ENCODE measurements at places on chromosomes 12 and 14. TPM values are rescaled to one million over a fixed set of nuclear protein-coding genes. Genes with fewer than 3 reads are reported as not detected.

GRCh38 chr12:109595321-109595902, 21.8 kb downstream of the MVK start:
- DNase-seq, result no peak

DNA sequence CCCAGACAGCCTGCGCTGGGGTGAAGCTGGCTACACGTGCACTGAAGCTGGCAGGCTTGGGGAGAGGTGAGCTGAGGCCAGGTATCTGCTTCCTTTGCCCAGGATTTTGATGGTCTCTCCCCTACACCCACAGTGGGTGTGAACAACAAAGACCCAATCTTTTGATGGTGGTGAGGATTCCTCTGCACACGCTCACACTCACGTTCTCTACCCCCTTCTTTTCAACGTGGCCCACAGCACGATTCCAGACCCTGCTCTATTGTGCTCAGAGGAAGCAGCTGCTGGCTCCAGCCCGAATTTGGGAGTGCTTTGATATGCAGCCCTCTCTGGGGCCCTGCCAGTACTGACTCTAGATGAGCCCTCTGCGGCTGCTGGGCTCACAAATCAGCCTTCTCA, 4.9 kb downstream of the CD9 start:
- DNase-seq, result no peak

GRCh38 chr12:64946132-64946829, 121.8 kb downstream of the TBC1D30 start:
- DNase-seq, result peak; percentile 76

DNA sequence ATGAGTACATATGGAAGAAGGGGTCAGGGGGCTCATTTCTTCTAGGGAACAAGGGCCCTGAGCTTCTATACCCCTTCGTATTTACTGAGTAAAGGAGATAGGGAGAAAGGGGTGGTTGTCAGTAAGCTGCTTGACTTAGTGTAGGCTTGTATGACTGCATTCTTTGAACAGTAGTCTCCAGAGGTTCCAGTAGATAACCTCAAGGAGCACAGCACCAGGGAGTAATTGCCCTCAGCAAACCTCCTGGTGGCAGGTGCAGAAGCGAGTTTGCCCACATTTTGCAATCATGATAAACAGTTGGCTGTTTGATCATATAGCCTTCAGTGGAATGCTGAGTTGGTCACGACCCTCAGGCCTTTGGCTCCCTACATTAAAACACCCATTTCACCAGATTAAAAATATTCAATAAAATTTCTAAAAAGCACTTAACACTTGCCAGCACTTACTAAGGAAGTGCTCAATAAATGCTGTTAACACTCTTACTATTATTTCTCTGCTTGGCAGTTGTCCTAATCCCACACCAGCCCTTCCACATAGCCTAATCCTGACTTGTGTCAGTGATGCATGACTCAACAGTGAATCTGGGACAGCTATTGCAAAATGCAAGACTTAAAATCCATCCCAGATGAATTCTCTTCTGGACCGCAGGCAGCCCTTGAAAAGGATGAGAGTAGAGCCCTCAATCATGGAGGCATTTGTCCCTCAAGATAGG, 3.7 kb upstream of the DHRS4L2 start:
- DNase-seq, result no peak

- DNase-seq, result no peak
Observed at GRCh38 chr12:76426160-76426559, 77.9 kb upstream of the BBS10 start.

GRCh38 chr14:58568322-58568721, 69.4 kb upstream of the DACT1 start:
- DNase-seq, result no peak

- DNase-seq, result no peak
Observed at GRCh38 chr12:120598674-120599463, 17.7 kb upstream of the POP5 start.

DNA sequence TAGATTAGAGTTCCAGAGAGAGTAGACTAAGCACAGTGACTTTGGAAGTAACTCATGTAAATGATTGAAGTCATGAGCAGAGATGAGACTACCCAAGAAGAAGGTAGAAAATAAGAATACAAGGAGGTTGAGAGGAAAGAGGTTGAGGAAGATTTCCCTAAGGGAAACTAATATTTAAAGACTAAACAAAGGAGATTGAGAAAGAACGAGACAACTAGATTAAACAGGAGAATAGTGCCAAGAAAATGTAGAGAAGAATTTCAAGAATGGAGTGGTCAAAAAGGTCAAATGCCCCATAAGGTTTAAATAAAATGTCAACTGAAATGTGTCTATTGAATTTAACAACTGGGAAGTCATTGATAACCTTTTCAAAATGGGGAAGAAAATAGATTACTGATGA, 59.0 kb downstream of the RPS29 start:
- DNase-seq, result no peak

DNA sequence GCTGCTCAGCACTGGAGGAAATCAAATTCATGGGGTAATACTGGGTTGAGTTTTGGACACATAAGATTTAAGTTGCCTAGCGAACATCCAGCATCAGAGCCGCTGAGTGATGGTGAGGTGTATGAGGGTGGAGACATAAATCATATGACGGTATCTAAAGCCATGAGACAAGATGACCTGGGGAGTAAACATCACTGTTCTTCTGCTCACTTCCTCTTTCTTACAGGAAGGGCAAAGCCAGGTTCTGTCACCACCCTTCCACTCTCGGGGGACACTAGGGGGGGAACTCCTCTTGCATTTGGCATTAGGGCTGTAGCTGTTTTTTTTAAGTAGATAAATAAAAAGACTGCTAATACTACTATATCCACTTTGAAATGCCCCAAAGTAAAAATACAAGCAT, 24.0 kb downstream of the PRDM4 start:
- no peak for DNase-seq

DNA sequence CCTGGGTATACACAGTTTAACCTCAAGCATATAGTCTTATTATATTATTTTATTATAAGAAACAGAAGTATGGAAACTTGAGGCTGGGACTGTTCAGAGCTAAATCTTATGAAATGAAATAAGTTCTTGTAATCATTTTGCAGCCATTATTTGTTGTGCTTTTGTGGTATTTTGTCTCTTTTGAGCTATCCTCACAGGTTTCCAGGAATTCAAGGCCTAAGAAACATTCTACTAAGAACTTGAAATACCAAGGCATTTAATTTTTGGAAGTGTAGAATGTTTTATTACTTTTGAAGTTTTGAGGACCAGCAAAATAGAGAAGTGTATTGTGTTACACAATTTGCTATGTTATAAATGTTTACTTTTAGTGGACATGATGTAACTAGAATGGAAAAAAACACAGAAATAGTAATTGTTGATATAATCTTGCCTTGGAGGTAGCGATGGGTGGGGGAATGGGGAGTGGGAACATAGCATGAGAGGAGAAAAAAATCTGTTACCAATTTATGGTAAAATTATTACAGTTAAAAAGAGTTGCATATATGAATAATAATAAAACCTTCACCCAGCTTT, 81.7 kb downstream of the CRADD start:
- DNase-seq, result no peak

GRCh38 chr14:100404419-100404818, 81.3 kb downstream of the SLC25A47 start:
- no peak for DNase-seq

DNA sequence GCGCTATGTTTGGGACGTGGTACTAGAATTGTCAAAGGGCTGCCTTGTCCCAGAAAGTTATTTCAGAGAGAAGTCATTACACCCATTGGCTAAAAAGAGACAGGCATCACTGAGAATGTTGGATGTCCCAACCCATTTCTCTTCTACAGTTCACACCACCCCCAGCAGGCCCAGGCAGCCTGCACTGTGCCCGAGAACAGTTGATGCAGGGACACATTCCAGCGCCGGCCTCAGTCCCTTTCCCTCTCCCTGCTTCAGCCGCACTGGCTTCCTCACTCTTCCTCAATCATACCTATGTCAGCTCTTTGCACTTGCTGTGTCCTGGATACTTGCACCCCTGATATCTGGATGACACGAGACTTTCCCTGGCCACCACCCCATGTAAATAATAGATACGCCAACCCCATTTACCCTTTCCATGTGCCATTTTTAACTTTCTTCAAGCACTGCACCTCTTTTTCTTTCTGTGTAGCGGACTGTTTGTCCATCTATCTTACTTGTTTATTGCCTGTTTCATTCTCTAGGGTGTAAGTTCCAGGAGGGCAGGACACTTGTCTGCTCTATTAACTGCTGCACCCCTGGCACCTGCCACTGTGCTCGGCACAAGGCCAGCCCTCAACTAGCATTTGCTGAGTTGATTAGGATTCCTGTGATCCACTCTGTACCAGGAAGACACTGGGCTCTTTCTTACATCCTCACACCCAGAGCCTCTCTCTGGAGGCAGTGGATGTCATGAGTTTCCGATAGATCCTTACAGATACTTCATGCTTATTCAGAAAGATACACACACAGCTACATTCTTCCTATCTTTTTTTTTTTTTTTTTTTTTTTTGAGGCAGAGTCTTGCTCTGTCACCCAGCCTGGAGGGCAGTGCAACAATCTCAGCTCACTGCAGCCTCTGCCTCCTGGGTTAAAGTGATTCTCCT, 76.6 kb upstream of the CEP83 start:
- DNase-seq, result no peak

DNA sequence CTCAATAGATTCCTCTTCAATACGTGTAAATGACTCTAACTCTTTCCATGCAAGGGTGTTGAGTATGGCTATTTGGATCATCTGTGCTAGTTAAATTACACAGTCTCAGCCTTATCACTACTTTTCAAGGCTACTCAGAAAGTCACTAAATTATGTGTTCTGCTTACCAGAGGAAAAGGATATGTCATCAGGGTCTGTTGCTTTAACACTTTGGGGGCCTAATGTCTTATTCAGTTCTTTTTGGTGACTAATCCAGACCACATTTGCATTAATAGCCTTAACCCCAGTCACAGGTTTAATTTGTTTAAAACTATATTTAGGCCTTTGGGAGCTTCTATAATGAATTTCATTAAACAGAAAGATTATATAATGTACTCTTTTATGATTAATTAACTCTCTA, 649.3 kb downstream of the RPS29 start:
- no peak for DNase-seq

GRCh38 chr12:115648463-115648862, 629.0 kb downstream of the MED13L start:
- DNase-seq, result no peak

DNA sequence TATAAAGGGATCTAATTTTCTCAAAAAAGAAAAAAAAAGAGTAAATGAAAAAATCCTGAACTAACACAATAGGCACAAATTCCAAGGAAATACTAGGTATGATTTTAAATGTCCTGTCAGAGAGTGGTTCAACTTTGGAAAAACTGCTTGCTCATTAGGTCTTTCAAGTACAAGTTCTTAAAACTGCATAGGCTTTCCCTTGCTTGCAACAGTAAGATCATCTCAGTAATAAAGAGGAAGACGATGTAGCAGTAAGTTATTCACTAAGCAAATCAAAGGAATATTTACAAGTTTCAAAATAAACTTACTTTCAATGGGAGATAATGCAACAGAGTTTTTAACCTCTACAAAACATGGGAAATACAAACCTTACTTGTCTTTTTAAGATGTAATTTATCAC, 21.6 kb downstream of the CORO1C start:
- DNase-seq, result no peak

DNA sequence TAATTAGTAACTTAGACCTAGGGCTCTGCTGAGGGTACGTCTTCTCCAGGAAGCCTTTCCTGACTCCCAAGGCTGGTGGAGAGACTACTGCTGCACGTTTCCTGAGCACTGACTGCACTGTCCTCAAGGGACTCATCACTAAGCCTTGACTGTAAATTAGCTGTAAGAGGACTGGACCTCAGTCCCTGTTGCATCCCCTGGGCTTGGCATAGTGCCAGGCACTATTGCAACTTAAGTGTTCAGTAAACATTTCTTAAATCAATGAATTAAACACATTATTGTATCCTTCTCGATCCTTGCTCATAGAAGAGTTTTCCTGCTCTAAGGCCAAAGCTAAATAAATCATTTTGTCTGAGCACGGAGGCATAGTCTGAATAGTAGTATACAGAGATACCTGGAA, 31.9 kb upstream of the IFNG-AS1 start:
- DNase-seq, result no peak

GRCh38 chr12:33116284-33116683, 219.7 kb upstream of the PKP2 start:
- DNase-seq, result no peak

GRCh38 chr12:94872671-94872970, 130.9 kb downstream of the NDUFA12 start:
- no peak for DNase-seq

- no peak for DNase-seq
Observed at GRCh38 chr14:58571769-58572472, 65.8 kb upstream of the DACT1 start.

GRCh38 chr12:75404231-75404630, 13.3 kb downstream of the GLIPR1L2 start:
- no peak for DNase-seq

GRCh38 chr14:44168566-44168965, 338.5 kb downstream of the FSCB start:
- DNase-seq, result no peak

- DNase-seq, result no peak
Observed at GRCh38 chr14:23379366-23380196, 2.7 kb downstream of the CMTM5 start.

- no peak for DNase-seq
Observed at GRCh38 chr14:57346741-57347140, 43.6 kb upstream of the NAA30 start.

DNA sequence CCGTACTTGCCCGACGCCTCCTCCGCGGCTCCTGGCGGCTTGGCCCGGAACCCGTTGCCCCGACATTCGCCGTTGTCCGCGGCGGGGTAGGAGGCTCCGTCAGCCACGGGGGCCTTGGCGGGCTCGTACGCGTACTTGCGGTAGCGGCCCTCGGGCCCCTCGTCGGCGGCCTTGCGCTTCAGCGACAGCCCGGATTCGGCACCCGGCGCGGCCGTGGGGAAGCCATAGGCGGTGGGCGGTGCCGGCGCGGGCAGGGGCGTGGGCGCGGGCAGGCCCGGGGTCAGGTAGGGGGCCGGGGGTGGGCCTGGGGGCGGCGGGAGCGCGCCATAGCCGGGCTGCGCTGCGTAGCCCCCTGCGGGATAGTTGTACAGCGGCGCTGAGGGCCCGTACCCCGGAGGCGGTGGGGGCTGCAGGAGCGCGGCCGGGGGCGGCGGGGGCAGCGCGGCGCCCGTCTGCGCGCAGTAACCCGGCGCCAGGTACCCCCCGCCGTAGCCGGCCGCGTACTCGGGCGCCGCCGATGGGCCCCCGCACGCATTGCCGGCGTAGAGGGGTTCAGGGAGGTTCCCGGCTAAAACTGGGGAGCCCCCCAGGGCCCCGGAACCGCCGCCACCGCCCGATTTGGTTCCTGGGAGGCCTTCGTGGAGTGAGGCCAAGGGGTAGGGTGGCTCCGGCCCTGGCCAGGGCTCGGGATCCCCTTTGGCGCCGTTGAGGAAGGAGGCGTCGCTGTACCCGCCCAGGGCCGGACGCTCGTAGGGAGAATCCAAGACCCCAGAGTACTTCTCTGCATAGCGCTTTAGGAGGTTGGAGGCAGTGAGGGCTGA, 26.9 kb downstream of the FIGNL2 start:
- DNase-seq, result no peak

GRCh38 chr14:100256339-100256895, 17.5 kb downstream of the YY1 start:
- no peak for DNase-seq

- DNase-seq, result no peak
Observed at GRCh38 chr14:38363217-38363616, 107.3 kb upstream of the CLEC14A start.

Gene SMIM41
- total RNA-seq, result not detected

Gene COQ6
- 33.8 TPM for total RNA-seq

Gene ABCB9
- total RNA-seq, result 71.9 TPM

Gene RASSF9
- 0.12 TPM for total RNA-seq

Gene TAS2R30
- total RNA-seq, result 9.2 TPM

Data from dorsolateral prefrontal cortex (tissue), 122 donors.